ENCODE measurements at places on chromosomes 5 and 9.

GRCh38 chr5:68290260-68290674 lies 74.7 kb downstream of the PIK3R1 start:
- DNase-seq, result no peak

- DNase-seq, result no peak
Observed at GRCh38 chr9:20618361-20618802, 3.9 kb downstream of the MLLT3 start.

GRCh38 chr5:146878476-146879172 lies at the start of gene PPP2R2B:
PPP2R2B (minus strand) TSS chr5:146878757.
- peak; percentile 63 for DNase-seq

GRCh38 chr9:79776581-79776980 lies 204.8 kb downstream of the TLE4 start:
- DNase-seq, result no peak

- no peak for DNase-seq
Observed at GRCh38 chr5:141867651-141868050, 10.6 kb downstream of the PCDH1 start.

DNA sequence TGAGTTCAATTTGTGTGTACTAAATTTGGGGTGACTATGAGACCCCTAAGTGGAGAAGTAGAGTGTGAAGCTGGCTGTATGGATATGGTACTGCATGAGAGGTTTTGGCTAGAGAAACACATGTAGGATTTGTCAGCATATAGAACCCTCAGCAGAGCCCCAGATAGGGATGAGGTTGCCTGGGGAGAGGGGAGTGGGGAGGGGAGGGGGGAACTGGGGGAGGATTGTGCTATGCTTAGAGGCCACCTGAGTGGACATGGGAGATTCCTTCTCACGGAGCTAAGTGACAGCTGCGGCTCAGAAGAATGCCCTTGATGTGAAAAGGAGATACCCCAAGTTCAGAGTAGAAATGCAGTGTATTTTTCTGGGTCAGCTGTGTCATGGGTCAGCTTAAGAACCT lies 11.2 kb downstream of the SLC22A5 start:
- no peak for DNase-seq

- DNase-seq, result no peak
Observed at GRCh38 chr9:116899337-116900006, 212.4 kb downstream of the TRIM32 start.

DNA sequence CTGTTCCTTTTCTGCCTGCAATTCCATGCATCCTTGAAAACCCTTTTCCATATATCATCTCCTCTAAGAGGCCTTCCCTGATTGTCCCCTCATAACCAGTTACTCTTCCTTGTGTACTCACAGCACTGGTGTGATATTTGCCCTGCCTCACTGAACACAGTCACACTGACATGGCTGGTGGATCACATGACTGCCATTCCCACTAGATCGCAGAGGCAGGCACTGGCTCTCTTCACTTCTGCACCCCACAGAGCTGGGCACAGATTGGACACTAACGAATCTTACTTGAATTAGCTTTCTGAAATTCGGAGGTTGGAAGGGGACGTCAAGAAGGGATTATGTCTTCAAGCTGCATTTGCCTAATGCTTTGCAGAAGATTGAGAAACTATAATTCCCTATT lies 208.0 kb downstream of the PAPPA start:
- DNase-seq, result no peak

- DNase-seq, result no peak
Observed at GRCh38 chr9:128636024-128636390, 20.6 kb downstream of the DYNC2I2 start.

DNA sequence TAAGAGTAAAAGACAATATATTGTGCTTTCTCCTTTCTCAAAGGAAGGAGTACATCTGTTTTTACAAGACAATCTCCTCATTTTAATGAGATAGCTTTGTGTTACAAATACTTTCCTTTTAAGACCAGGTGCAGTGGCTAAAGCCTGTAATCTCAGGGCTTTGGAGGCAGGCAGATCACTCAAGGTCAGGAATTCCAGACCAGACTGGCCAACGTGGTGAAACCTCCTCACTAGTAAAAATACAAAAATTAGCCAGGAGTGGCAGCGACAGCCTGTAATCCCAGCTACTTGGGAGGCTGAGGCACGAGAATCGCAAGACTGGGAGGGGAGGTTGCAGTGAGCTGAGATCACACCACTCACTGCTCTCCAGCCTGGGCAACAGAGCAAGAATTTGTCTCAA lies 11.8 kb downstream of the TMEM161B start:
- DNase-seq, result no peak

DNA sequence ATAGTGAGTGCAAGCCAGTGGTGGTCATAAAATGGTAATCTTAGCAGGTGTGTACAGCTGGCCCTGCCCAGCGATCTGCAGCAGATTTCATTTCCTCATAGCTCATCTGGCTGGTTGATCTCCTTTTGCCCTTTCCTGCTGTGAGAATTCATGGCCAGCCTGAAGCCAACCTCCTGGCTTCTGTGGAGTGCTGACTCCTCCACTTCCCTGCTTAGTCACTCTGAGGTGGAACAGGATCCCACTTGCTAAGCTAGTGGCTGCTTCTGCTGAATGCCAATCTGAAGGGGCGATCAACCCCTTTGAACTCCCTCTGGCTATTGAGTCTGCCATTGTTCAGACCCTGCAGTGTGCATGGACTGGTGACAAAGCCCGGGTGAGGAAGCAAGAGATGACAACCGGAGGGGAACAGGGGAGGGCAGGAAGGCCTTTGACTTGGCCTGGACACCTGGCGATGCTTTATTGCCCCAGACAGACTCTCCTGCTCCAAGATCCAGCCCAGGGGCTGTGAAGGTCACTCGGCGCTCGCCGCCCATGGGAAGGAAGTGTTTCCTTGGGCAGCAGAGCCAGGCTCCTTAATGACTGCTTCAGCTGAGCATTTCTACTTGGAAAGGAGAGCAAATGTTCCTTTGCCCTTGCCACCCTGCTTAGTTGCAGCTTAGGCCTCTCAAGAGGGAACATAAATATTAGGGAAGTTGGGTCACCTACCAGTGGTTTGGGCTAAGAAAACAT lies 341.1 kb downstream of the ZSWIM6 start:
- DNase-seq, result no peak

DNA sequence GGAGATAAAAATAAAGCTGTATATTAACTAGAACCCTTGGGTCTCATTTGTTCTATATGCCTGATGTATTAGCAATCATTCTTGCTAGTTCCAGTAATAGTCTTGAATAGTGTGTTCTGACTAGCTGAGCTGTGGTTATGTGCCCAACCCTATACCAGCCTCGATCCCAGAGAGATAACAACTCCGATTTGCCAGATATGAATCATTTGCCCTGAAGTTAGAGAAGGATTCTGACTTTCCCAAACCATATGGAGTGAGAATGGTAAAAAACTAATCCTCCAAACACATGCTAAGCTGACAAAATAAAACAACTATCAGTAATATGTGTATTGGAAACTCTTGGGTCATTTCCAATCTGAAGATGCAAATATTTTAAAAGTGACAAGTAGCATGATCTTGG lies 64.8 kb downstream of the ALDH1A1 start:
- DNase-seq, result no peak

GRCh38 chr9:106376689-106377088 lies 486.3 kb upstream of the ZNF462 start:
- peak; percentile 3 for DNase-seq

- no peak for DNase-seq
Observed at GRCh38 chr5:80653502-80653901, 950 bp upstream of the MSH3 start.

DNA sequence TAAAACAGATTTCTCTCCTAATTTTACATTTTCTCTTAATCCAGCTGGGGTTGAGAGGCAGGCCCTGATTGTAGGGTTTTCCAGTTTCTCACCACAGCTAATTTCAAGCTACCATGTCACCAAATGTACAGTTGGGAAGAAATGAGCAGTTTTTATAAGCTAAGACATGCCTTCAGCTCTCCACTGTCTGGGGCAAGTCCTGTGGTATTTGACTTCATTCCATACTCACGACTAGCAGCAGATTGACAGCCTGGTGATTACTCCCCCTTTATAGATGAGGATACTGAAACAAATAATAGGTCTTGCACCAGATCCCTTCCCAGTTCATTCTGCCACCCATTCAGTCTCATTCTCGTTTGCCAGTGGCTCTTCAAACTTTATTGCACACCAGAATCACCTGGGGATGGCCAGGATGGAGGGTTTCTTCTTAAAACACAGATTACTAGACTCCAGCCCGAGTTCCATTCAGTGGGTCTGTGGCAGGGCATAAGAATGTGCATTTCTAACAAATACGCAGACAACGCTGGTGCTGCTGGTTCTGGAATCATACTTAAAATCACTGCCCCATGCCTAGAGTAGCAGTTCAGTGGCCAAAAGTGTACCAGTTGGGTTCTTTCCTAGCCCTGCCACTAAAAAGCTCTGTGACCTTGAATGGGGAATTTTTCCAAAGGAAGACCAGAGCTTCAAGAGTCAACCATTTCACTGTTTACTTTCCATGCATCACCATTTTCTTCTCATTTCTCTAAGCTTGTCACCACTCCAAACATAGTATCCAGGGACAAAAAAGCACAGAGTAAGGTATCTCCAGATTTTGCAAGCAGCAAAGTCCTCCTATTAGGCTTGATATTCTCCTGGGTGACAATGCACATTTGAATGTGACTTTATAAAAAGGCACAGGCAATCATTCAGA lies 64.3 kb downstream of the CSNK1A1 start:
- no peak for DNase-seq

DNA sequence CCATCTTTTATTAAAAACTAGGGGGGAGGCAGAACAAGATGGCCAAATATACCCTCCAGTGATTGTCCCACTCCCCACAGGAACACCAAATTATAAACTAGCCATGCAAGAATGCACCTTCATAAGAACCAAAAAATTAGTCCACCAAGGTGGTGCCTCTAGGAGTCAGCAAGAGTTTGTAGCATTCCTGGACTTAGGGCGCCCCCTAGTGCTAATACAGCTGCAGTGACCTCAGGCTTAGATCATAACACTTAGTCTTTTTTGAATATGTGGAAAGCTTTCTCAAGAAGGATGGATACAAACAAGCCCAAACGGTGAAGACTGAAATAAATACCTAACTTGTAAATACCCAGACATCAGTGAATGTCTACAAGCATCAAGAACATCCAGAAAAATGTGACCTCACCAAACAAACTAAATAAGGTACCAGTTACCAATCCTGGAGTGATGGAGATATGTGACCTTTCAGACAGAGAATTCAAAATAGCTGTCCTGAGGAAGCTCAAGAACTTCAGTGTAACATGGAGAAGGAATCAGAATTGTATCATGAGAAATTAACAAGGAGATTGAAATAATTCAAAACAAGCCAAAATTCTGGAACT lies 19.3 kb downstream of the PPIP5K2 start:
- DNase-seq, result peak; percentile 86

DNA sequence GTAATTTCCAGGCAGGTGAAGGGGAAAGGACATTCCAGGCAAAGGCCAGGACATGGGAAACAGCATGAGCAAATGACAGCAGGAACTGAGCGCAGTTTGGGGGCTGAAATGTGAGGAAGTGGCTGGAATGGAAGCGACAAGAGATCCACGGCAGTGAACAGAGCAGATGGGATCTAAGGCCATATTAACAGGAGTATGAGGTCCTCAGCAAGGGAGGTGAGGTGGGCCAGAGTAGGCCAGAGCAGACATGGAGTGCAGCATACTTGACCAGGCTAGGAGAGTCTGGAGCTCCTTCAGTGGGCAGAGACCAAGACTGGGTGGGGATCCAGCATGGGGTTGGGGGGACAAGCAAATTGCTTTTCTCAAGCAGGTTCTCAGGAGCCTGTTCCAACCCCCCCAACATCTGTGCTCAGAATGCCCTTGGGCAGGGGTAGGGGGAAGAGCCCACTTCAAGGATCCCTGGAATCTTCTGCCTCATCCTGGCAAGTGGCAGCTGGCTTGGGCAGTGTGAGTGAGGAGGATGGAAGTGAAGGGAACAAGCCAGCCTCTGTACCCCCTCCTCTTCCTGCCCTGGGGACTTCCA lies 34.5 kb downstream of the DAB2IP start:
- no peak for DNase-seq

DNA sequence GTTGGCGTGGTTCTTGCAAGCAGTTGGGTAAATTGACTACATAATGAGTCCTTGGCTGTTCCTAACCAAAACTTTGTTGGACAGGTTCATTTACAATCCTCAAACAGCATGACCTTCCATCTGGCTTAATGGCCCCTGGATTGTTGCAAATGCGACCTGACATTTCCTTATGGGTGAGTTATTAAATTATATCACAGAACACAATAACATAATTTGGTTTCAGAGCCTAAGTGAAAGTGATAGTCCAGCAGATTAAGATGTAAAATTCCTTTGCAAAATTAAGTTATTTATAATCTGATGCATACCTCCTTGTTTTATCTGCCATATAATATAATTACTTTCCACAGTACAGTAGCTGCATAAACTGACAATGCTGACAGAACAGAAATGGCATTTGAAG lies 224.4 kb downstream of the TUSC1 start:
- no peak for DNase-seq

GRCh38 chr5:102815540-102816332 lies 60.6 kb downstream of the PAM start:
- peak; percentile 15 for DNase-seq

DNA sequence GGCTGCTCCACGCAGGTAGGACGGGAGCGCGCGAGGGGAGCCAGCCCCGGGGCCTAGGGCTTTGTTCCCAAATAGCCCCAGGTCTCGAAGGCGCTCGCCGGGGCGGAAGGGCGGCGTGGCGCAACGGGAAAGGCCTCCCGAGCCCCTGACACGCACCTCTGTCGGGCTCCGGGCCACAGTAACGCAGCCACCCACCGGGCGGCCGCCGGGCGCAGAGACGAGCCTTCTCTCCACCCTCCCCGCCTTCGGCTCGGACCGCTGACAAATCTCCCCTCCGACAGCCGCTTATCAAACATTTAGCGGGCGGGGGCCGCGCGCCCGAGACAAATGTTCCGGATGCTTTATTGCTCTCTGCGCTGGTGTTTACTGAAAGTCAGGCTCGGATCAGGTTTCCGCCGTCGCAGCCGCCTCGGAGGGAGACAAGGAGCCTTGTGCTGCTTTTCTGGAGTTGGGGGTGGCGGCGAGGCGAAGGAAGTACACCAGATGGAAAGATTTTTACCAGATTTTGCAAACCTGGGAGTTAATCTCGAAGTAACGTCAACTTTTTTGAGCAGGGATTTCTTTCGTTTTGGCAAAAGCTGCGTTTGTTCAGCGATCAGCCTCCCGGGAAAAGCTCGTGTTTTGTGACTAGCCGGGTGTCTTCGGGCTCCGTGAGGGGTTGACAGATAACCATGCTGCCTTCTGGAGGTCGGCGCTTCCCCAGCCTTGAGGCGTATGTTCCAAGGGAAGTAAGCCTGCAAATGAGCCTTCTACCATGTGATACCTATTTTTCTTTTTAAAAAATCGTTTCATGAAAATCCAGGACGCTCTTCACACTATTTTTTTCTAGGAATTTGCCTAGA lies 950 bp downstream of the RGMB start:
- peak; percentile 65 for DNase-seq

GRCh38 chr5:115842089-115842935 lies 577 bp downstream of the AP3S1 start:
- DNase-seq, result peak; percentile 27
